ENCODE measurements at places on chromosomes 1 and 21.

DNA sequence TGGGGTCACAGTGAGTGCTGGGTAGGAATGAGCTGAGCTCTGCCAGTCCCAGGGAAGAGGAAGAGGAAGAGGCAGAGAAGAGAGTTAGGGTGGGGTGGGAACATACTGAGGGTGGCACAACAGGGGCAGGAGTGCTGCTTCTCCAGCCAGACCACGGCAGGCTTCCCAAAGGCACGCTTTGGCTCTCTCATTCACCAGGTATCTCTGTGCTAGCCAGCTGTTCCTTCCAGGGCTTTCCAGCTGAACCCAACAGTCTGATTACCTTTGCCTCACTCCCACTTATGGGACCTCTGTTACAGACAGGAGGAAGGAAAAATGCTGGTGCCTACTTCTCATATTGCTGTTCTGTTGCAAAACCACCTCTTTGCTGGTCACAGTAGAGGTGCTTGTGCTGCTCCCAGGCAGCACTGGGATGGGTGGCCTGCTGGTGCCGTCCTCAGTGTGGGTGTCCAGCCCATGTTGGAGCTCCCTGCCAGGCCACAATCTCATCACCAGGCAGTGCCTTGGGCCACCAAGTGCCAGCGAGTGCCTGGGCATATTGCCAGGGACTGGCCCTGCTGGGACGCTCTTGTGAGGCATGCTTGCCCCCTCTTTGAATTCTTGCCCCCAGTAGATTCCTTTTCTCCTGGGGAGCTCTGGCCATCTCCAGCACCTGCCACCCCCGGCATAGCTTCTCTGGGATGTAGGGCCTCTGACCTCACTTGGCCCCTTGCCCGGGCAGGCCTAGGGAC is 2.1 kb downstream of the ADORA1 start:
- peak; percentile 41 for DNase-seq

DNA sequence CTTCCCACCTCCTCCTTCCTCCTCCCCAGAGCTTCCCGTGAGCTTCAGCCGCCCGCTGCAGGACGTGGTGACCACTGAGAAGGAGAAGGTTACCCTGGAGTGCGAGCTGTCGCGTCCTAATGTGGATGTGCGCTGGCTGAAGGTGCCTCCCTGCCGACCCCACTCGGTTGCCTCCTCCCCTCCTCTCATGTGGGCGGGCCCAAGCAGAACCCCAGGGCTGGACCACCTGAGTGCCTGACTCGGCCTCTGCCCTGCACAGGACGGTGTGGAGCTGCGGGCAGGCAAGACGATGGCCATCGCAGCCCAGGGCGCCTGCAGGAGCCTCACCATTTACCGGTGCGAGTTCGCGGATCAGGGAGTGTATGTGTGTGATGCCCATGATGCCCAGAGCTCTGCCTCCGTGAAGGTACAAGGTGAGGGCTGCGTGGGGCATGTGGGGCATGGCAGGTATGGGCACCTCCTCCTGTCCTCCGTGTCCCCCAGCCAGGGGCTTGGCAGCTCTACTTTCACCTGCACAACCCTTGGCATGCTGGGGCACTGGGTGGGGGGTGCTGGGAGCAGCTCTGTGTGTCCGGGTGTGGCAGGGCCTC is 69.2 kb downstream of the OBSCN start:
- DNase-seq: no peak

GRCh38 chr1:234488054-234489006 is 9.4 kb upstream of the TARBP1 start:
- DNase-seq: no peak

GRCh38 chr1:64959986-64960385 is 6.4 kb downstream of the JAK1 start:
- DNase-seq: no peak

- no peak for DNase-seq
Observed at GRCh38 chr1:153389973-153390879, 647 bp downstream of the S100A8 start.

DNA sequence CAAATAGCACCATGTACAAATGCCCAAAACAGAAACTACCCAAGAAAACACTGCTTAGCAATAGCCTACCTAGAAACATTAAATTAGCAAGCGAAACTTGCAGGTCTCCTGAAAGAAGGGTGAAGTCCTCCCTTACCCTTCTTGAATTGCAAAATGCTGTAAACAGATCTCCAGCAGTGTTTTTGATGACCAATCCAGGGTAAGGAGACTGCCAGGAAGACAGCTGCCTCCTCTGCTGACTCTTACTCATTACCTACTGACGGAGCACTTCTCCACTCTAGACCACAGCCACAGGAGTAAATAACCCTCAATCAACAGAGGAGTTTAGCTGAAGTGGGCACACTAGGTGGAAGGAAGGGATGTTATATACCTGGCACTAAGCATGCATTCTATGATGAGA is 32.2 kb upstream of the GADD45A start:
- peak; percentile 87 for DNase-seq

All from M059J (cell line).